Stimulated activated CD4-positive, alpha-beta T cell treated with anti-CD3 and anti-CD28 coated beads, Interleukin-15, amount 100 ng/mL, for 24 hours (primary cell): ENCODE measurements at places on chromosomes 5 and 9.

- no peak for DNase-seq
Observed at GRCh38 chr5:159697530-159697929, 218.8 kb upstream of the ADRA1B start.

- peak; percentile 85 for DNase-seq
Observed at GRCh38 chr5:55172937-55173686, at the start of gene CDC20B. Gene CDC20B, minus strand, starts transcription at chr5:55173177. Its CDS starts 177 bp downstream, at chr5:55173000.

DNA sequence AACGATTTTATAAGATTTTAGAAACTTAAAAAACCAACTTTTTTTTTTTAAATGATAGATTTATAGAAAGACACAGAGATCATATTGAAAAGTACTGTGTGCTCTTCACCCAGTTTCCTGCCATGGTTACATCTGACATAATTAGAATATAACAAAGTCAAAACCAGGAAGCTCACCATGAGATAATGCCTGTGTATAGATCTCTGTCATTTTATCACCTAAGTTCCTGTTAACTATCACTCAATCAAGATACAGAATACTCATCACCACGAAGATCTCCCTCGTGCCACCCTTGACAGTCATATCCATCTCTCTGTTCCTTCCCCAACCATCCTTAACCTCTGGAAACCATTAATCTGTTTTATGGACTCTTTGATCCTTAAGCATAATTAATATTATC lies 39.1 kb downstream of the POC5 start:
- peak; percentile 11 for DNase-seq

DNA sequence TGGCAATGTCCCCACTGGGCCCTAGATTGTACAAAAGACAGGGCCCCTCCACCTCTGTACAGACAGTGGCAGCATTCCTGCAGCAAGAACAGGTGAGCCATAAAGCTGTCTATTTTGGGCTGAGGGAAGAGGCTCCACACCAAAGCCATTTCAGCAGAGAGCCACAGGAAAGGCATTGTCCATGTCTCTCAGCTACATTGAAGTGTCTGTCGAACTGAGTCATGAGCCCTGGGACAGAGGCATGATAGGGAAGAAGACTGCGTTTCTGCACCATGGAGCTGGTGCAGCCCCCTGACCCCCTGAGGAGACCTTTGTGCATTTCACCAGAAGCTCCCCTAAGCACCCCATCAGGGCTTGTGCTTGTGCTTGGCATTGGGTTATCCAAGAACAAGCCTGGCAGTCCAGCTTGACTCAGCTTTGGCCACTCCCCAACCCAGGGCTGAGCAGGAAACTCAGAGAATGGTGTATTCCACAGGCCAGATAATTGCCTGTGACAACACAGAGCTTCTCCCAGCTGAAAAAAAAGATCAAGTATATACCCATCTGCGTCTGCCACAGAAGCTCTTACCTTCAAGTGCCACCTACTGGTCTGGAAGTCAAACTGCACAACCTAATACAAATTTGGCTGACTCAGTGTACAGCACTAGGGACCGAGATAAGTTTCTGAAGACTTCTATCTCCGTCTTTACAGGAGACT lies 5.9 kb upstream of the FRMD3 start:
- peak; percentile 1 for DNase-seq

- DNase-seq: peak; percentile 18
Observed at GRCh38 chr5:81163651-81164050, 69.5 kb upstream of the CKMT2 start.

DNA sequence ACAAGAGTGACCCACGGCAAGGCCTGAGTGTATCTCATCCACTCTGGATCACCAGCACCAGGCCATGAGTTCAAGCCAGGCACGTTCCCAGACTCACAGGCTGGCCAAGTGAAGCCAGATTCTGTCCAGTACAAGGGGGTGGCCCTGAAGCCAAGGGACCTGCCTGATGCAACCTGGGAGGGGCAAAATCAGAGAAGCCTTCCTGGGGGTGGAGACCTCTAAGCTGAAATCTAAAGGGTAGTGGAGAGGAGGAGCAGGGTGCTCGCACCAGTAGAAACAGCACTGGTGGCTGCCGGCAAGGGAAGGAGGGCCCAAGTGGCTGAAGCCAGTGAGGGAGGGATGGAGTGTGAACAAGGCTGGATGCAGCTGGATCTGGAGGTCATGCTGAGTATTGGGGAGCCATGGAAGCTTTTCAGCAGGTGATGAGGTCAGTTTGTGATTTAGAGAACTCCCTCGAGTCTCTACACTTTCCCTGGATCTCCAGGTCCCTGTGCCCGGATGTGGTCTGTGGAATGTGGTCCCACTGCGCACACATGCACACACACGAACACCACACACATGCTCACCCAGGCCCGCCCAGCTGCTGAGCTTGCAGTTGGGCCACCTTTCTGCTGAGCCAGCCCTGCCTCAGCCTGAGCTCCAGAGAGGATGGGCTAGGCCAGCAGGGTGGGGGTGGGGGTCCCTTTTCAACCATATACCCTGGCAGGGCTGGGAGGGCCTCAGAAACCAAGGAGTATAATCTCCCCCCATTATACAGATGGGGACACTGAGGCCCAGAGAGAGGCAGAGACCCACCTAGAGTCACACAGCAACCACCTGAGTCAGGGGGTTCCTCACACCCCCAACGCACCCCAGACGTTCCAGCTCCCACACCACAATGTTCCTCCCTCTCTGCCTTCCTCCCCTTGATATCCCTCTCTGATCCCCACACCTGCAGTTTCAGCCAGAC lies 1.6 kb downstream of the PIP5KL1 start:
- no peak for DNase-seq

- no peak for DNase-seq
Observed at GRCh38 chr9:12764150-12764549, 10.7 kb upstream of the LURAP1L start.

DNA sequence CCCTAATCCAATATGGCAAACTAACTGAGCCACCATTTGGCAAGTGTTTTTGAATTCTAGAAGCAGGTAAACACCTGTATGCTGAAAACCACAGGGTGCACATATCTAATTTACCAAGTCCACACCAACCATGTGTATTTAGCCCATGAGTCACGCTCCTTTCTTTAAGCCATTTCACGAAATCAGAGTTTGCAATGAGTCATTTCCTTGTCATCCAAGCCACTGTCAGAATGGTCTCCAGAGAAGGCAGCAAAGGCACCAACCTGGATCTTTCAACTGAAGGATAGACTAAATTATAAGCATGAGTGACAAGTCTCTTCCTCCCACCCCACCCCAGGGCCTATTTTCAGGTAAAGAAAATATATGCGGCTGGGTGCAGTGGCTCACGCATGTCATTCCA lies 110.0 kb downstream of the PAX5 start:
- peak; percentile 36 for DNase-seq

- no peak for DNase-seq
Observed at GRCh38 chr9:121294866-121295661, 27.1 kb downstream of the GSN start.

GRCh38 chr9:132828201-132828770 lies 49.8 kb downstream of the AK8 start:
- DNase-seq: no peak

GRCh38 chr9:131774636-131775035 lies 34.8 kb upstream of the RAPGEF1 start:
- DNase-seq: no peak

DNA sequence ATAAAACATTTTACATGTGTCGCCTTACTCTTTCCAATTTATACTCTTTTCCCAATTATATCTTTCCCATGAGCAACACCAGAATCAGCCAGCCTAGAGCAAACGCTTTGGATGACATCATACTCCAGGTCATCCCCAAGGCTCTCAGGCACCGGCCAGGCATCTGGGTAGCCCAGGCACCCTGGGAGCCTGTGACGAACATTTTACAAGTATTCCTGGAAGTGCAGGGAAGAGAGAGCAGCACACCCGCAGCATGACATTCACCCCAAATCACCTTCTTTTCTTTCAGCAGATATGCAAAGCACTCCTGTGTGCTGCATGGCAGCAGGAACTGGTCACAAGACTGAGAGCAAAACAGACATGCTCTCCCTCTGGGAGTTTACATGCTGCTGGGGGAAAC lies 75.7 kb upstream of the SMIM23 start:
- DNase-seq: no peak

GRCh38 chr5:98938464-98938863 lies 9.7 kb upstream of the CHD1 start:
- no peak for DNase-seq

DNA sequence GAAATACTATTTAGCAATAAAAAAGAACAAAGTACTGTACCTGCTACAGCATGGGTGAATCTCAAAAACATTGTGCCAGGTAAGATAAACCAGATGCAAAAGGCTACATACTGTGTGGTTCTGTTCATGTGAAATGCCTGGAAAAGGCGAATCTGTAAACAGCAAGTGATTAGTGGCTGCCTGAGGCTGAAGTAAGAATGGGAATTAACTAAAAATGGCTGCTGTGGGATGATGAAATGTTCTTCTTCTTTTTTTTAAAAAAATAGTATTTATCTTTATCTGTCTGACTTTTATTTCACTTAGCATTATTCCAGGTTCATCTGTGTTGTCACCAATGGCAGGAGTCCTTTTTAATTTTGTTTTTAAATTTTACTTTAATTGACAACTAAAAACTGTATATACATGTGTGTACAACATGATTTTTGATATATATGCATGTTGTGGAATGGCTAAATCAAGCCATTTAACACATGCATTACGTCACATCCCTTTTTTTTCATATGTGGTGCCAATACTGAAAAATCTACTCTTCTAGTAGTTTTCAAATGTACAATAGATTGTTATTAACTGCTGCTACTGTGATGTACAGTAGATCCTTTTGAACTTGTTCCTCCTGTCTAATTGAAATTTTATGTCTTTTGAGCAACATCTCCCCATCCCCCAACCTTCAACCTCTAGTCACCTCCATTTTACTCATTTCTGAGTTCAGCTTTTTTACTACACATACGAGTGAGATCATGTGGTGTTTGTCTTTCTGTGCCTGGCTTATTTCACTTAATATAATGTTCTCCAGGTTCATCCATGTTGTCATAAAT lies 62.9 kb upstream of the TNFAIP8 start:
- DNase-seq: no peak

DNA sequence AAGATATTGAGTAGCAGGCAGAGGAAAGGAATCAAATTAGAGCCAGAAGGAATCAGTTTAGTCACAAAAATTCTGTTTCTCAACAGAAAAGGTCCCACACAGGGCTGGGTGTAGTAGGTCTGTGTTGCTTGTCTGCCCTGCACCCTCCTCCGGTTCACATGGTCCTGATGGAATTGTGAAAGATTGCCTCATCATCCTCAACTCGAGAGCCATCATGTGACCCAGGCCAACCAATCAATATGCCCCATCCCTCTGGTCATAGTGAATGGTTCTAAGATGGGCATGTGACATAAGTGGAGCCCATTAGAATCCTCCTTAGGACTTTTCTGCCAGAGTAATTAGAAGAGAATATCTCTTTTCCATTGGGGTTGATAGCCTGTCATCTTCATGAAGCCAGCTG lies 56.7 kb upstream of the RAD23B start:
- DNase-seq: no peak

- DNase-seq: no peak
Observed at GRCh38 chr9:121708768-121709488, 57.5 kb downstream of the DAB2IP start.

DNA sequence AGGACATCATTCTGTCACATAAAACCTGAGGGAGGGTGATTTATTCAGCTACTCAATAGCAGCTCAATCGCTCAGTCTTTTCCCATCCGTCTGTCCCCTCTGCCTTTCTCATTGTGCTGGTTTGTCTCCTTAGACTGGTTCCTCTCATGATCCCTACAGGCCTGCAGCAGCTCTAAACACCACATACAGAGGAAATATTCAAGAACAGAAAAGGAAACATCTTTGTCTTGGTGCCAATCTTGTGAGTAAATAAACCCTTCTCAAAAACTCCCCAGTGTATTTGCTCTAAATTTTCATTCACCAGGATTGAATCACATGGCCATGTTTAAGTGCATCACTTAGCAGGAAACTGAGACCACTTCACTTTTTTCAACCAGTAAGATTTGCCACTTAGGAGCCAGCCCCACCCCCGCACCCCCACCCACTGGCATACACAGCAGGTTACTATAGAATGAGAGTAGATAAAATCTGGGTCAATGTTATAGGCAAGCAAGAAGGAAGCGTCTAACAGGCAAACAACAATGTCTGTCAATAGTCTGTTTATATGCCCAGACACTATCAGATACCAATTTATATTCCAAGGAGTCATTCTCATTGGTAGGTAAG lies 895.5 kb upstream of the DMAC1 start:
- no peak for DNase-seq

DNA sequence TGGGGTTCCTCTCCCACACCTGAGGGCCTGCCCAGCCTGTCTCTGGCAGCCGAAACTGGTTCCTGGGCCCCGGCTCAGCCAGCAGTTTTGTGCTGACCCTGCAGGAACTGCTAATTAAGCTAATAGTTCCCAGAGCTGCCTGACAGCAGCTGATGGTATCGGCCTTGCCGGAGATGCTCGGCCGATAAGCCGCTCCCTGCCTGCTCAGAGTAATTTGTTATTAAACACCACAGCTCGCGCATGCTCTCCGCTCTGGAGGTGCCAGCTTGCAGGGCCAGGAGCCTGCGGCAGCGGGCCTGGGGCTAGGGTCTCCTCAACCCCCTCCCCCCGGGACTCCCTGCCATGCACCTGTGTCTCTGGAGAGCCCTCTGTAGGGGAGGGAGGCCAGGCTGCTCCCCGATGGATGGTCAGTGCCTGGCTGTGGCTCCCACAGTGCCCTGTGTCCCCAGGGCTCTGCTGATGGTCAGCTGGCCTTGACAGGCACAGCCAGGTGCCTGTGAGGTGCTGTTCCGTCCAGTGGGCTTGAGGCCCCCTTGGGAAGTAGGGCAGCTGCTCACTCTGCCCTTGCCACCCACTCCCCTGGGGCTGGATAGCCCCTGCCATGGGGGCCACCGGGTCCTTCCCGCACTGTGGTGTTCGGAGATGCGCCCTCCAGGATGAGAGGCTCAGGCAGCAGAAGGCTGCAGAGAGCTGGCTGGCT lies 41.7 kb downstream of the RXRA start:
- no peak for DNase-seq

GRCh38 chr9:33329979-33330378 lies 39.7 kb downstream of the NFX1 start:
- DNase-seq: no peak

- DNase-seq: no peak
Observed at GRCh38 chr5:120813551-120813950, 349.5 kb downstream of the PRR16 start.

DNA sequence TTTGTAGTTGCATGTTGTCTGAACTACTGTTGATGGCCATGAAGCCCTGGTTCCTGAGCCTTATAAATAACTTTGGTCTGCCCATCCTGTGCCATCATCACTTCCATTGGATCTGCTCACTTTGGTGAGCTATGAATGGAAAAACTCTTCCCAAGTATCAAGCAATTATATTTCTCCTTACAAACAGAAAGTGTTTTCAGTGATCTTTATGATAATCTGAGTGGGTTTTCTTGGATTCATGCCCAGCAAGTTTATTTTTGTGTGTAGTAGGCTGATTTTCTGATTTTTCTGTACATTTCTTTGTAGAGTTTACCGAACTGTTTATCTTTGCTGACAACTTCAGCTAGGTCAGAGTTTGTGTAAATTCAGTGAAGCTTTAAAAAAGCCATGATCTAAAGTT lies 31.0 kb downstream of the CAMK4 start:
- no peak for DNase-seq
